ENCODE measurements at places on chromosomes 2 and 18.
A peak's percentile ranks its signal among the peaks of the same experiment; 100 is the strongest.

DNA sequence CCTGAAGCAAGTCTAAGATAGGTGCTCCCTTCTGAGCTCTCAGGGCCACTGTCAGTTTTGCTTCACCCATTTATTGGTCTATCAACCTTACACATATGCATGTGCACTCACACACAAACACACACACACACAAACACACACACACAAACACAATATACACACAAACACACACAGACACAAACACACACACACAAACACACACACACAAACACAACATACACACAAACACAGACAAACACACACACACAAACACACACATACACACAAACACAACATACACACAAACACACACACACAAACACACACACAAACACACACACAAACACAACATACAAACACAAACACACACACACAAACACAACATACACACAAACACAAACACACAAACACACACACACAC lies 181.6 kb upstream of the KLHL29 start:
- no peak for DNase-seq

- no peak for DNase-seq
Observed at GRCh38 chr18:10213526-10213925, 240.9 kb upstream of the APCDD1 start.

- no peak for DNase-seq
Observed at GRCh38 chr2:6881516-6881915, 3.9 kb downstream of the RSAD2 start.

DNA sequence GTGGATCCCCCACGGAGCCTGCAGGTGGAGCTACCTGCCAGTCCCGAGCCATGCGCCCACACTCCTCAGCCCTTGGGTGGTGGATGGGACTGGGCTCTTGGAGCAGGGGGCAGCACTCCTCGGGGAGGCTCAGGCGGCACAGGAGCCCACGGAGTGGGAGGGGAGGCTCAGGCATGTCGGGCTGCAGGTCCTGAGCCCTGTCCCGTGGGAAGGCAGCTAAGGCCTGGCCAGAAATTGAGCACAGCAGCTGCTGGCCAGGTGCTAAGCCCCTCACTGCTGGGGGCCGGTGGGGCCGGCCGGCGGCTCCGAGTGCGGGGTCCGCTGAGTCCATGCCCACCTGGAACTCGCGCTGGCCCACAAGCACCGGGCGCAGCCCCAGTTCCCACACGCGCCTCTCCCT lies 91.7 kb upstream of the ACVR1 start:
- no peak for DNase-seq

DNA sequence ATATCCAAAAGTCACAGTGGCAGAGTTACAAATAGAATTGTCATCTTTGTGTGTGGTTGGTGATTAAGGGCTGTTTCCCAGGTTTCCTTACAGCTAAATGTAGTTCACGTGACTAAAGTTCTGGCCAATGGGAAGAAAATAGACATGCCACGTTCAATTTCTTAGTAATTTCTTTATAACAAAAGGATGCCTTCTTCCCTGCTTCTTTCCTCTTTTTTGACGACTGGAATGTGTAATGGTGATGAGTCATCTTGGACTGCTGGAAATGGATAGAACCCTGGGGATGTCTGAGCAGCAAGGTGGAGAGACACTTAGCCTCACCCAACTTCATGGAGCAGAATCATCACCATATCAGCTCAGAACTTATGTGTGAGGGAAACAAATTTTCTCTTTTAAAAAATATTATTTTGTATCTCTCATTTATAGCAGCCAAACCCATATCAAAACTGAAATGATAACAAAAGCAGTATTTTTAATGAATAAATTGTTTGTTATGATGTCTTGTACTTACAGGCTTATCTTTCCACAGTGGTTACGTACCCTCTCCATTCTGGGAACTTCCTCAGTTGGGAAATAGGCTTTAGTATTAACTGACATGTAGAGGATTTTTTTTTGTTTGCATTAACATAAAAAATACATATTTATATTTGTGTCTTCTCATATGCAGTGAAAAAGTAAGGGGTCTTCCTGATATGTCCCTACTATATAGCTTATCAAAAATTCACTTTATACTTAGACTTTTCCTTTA lies 91.1 kb upstream of the CDH2 start:
- no peak for DNase-seq

- DNase-seq: no peak
Observed at GRCh38 chr2:109376796-109377495, 236.8 kb downstream of the SEPTIN10 start.

DNA sequence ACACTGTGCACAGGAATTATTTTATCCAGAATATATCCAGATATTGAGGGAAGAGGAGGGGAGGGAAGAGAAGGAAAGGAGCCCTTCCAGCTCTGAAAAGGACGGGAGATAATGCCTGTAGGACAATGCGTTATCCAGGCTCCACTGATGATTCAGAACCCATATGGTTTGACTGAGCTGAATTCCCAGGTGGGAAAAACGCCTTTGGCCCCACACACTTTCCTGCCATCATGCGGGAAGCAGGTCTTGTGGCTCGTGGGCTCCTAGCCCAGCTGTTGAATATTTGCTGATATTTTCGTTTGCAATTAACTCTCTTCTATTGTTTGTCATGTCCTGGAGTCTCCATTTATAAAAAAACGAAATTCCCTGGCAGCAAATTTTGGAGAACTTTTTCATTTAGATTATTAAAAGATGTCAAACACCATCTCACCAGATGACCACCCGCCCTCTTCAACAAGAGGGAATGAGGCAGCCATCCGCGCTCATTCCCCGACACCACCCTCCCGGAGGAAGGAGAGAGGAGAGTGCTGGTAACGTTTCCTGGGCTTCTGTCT lies 8.9 kb downstream of the COL6A3 start:
- no peak for DNase-seq

DNA sequence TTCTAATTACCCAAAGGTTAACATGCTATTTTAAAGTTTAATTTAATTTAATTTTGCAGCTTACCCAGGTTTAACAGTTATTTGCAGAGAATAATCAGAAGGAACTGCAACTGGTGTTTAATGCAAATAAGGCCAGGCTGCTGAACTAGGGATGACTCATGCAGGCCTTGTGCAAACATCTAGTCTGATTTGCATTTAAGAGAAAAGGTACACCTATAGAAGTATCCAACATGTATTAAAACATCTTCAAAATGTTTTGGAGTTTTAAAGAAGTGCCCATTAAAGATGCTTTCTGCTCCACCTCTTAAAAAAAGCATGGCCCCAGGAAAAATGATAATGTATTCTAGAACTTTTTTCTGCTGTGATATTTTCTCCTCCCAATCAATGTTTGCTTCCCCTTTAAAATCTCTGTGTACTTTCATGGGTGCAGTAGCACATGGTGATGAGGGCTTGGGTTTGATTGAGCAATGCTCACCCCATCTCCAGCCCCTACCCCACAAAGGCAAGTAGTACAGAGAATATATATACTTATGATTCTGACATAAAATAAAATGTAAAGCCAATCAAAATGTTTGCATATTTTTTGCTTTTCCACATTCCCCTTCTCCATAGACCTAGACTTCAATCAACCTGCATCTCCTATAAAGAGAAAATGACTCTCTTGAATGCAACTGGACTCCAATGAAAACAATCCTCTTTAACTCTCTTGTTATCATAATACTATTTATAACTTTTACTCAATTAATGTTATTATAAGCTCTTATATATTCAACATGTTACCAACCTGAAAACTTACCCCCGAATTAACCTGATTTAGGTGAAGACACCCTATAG lies 54.1 kb downstream of the ATP8B1 start:
- no peak for DNase-seq

GRCh38 chr2:234032279-234032856 lies 18.1 kb upstream of the SPP2 start:
- DNase-seq: no peak

GRCh38 chr2:241944821-241945220 lies 75.3 kb downstream of the RTP5 start:
- no peak for DNase-seq

DNA sequence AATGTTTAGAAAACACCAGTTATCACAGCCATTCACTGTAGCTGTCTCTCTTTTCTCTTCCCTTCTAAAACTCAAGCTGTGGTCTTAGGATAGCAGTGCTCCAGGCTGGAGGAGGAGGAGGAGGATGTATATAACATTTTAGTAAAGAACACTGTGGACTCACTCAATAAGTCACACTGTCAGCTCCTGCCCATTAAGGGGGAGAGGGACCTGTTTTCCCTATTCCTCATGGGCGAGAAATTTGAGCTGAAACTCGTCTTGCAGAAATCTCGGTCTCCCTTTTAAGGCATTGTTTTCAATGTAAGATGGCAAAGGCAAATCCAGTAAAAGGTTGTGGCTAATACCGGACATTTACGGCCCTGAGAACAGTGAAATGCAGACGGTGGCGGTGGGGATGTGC lies 114.8 kb upstream of the ZNF236 start:
- no peak for DNase-seq

- DNase-seq: no peak
Observed at GRCh38 chr2:15152382-15152781, 408.8 kb downstream of the NBAS start.

GRCh38 chr18:67217551-67218166 lies 298.9 kb downstream of the DSEL start:
- DNase-seq: peak; percentile 83

- DNase-seq: no peak
Observed at GRCh38 chr2:182716650-182716979, 558 bp downstream of the DNAJC10 start.

DNA sequence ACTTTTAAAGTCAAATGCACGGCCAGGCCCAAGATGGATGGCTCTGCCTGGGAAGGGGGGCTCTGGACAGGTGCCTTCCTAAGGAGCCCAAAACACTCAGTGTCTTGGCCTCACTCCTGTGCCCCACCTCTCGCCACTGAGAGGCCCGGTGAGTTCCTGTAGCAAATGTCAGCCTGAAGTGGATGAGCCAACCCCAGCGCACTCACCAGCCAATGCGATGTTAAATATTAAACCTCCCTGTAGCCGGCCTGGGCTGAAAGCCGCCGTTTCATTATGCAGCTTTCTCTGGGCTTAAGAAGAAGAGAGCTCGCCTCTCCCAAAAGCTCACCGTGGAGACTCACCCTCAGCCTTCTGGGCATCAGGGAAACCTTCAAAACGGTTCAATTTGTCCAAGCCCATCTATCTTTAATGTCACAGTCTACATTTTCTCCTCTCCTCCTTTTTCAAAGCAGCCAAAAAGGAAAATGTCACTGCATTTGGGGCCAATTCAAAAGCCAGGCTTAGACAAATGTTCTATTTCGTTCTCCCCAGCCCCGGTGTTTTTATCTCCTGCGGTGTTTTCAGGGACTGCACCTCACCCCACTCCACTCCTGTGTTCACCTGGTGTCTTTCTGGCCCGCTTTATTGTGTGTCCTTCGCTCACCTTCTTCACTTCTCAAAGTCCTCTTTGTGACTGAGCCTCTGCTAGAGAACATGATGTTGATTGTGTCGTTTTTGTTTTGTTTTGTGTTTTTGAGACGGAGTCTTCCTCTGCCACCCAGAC lies 124.0 kb downstream of the NRP2 start:
- peak; percentile 10 for DNase-seq

GRCh38 chr2:128494640-128495321 lies 176.1 kb upstream of the HS6ST1 start:
- peak; percentile 67 for DNase-seq

DNA sequence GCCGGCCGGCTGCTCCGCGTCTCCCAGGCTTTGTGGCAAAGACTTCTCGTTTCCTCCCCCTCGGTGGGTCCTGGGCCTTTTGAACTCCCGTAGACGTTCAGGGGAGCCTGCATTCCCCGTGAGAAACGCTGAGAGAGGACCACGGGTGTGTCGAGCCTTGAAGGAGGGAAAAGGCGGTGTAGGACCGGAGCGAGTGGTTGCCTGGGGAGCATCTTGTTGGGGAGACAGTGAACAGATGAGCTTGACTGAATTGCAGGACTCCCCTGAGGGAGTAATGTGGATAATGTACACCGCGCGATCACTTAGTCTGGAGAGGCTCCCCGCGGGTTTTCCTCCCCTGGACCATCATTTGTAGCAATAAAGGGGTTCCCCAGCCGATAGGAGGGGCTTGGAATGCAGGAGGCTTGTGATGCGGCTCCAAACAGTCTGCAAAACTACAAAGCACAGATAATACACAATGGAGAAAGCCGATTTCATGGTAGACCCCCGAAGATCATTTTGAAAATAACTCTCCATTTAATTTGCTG lies 769 bp downstream of the ALMS1 start:
- DNase-seq: no peak

DNA sequence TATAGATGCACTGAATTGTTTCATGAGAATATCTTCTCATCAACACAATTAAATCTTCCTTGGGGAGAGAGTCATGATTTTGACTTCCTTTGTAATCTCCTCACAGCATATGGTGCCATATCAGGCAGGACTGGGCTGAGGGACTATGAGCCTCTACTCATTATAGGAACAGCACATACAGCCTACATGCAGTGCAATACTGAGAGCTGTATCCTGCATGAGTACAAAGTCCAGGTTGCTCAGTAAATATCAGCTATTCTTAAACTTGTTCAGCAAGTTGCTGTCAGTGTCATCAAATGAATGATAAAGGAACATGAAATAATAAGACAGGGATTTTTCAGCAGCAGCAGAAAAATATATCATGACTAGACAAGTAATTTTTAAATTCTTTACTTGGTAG lies 10.8 kb downstream of the DLGAP1 start:
- DNase-seq: no peak

- DNase-seq: no peak
Observed at GRCh38 chr18:62510789-62511188, 12.0 kb upstream of the ZCCHC2 start.

DNA sequence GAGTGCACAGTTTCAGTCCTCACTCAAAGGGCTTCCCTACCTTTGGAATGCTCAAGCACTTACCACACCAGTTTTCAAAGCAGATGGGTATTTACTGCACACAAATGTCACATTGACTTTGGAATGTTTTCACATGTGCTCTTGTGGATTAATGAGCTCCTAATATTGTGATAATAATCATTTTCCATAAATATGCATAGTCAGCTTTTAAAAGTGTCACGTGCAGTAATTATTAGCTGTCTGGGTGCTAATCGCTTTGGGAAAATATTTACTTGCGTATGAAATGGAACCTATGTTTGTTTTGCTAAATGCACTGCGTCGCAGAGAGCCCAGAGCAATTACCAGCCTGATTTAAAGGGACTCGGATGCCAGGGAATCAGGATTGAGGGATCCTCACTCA lies 229.3 kb downstream of the SMAD2 start:
- no peak for DNase-seq

DNA sequence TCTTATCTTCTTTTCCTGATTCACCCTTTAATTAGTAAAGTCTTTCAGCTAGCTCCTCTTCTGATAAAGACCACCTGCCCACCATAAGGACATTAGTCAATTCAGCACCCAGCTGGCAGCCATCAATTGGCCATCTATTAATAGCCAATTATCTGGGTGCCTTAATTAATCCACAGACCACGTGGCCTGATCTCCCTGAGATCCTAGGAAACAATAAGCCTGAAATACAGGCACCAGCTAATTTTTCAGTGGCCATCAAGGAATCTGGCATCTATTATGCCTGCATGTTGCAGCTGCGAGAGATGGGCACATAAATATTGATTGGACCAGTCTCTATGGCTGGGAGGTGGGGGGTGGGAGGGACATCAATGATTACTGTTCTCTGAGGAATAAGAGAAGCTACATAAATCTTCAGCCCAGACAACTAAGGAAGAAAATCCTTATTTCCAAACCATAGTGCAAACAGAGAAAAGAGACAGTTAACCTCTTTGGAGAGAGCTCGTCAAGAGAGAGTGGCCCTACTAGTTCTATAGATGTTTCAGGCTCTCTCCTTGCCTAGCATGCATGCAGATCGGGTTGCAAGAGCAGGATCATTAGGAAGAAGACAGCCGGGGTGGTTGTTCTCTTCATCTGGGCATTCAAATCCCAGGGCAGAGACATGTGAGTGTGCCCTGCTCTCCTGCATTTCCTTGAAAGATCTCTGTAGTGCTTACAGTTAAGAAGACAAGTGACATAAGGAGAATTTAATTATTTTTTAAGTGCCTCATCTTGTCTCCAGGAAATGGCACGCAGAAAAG lies 8.7 kb downstream of the GALNT14 start:
- peak; percentile 50 for DNase-seq
